ENCODE measurements at places on chromosomes 1 and 21.
A peak's percentile ranks its signal among the peaks of the same experiment; 100 is the strongest.

GRCh38 chr1:3714284-3714741, 37.9 kb upstream of the CCDC27 start:
- ATAC-seq = no peak

DNA sequence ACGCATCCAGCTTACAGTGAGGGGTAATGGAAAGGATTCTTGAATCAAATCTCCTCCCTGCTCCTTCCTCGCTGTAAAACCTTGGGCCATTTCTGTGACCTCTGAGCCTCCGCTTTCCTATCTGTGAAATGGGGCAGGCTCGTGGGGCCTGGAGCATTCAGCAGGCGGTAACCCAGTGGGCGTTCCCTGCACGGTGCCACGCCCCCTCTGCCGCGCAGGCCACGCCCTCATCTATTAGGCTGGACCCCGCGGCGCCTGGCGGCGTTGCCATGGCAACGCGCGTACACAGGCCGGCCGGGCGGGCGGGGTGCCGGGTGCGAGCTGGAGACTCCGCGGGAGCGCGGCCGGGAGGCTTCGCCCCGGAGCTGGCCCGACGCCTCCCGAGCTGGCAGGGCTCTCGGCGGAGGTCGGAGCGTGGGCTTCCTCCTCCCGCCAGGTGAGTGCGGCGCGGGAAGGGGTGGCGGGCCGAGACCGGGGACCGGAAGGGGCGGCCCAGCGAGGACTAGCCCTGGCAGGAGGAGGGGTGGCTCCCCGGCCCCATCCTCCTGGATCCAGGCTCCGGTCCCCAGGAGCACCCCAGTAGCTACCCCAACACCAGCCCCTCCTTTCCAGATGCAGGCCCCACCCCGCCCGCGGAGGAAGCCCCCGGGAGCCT, at the start of gene FHAD1:
Gene FHAD1, plus strand, starts transcription at position 264 of the 655 bp plus-strand sequence. CDS start 4,562 bp downstream, outside the sequence.
- peak; percentile 56 for ATAC-seq

- no peak for ATAC-seq
Measured at GRCh38 chr1:116971258-116971860, 30.2 kb upstream of the CD101 start.

DNA sequence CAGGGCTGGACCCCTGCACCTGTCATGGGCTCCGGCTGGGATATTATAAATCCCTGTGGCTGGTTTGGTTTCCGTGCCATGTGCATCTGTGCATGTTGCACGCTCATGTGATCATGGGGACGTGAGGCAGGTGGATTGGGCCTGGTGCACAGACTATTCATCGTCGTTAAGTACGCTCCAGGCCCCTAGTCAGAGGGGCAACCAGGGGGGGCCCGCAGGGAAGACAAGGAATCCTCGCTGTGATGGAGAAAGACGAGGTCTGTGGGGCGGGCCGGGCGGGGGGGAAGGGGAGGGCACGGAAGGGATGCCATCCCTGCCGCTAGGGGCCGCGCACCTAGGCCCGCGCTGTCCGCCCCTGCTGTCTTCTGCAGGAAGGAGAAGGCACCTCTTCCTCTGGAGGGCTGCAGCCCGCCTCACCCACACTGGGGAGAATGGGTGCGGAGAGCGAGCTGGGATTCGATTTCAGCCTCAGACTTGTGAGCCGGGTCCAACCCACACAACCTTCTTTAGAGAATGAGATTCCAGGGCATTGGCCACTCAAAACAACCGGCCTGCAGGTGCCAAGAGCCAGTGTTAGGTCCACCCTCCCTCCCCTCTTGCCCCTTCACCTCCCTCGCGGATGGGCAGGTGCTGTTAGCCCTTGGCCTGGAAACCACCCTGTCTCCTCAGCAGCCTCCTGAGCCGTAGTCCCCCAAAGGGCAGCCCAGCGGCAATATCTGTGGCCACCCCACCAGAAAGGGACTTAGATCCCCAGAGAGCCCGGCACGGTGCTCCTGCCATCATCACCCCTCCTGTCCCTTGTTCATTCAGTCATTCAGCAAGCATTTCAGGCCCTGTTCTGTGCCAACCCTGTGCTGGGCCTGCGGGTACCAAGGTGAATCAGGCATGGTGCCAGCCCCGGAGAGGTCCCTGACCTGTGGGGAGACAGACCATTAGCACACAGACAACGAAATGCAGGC, 950 bp upstream of the LRP8 start:
- no peak for ATAC-seq

- ATAC-seq = no peak
Measured at GRCh38 chr1:3539707-3540425, 71.4 kb downstream of the MEGF6 start.

DNA sequence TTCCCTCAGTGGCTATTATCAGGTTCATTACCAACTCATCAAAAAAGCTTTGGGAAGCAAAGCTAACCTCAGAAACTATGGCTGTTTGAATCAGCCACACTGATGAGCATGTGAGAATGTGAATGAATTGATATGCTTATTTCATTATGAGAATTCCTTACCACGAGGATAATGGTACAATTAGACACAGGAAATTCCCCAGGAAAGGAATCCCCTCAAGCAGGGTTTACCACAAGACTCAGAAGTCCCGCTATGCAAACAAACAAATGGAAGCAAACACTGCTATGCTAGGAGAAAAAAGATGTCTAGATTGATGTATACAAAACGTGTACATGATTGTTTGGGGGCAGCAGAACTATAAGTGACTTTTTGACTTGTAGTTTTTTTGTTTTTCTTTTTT, 205.0 kb downstream of the HMCN1 start:
- no peak for ATAC-seq

DNA sequence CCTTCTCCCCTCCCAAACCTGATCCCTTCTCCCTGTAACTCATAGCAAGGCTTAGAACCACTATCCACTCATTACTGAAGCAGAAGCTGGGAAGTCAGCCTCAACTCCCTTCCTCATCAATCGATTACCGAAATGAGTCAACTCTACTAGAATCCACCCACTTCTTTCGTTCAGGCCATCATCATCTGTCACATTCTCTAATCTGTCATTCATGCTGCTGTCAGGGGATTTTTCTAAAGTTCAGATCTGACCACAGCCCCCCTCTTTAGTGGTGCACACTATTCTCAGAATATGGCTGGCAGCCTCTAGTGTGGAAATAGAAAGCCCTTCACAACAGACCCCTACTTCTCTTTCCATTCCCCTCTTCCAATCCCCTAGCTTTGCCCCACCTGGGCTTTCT, 5.1 kb downstream of the NT5C1A start:
- ATAC-seq = peak; percentile 94

DNA sequence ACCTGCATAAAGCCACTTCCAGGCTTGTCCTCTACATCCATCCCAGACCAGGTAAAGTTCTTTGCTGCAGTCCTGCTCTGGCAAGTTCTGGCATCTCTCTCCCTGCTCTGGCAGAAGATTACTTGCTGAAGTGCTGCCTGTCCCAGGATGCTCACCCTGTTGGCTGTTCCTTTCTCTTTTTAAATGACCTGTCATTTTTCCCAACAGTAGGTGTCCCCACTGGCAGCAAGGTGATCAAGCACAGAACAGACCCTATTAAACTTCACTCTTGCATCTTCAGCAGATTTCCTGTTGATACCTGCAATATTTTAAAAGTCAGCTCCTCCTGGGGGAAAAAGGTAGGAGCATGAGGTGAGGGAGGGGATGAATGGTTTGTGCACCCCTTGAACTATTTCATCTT, 332.6 kb downstream of the PBX1 start:
- ATAC-seq = no peak
